Activated CD4-positive, alpha-beta memory T cell treated with anti-CD3 and anti-CD28 coated beads for 36 hours (primary cell): ENCODE measurements at places on chromosomes 3 and 15. TPM values are rescaled to one million over a fixed set of nuclear protein-coding genes. Genes with fewer than 3 reads are reported as not detected.

DNA sequence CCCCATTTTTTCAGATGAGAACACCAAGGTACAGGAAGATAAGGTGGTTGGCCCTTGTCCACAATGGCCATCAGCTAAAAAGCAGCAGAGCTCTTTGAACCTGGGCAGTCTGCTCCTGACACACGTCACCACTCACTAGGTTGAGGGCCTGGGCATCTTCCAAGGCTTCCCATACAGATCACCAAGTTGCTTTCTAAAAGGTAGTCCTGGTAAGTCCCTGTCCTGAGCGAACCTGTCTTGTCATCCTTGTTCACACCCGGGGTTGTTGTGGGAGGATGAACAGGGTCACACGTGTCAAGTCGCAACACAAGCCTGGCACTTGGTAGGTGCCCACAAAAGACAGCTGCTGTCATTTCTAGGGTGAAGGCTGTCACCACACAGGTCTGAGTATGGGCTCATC is 260.4 kb downstream of the EPHB1 start:
- no peak for DNase-seq
- no peaks in the 10 kb centered on the region for H3K27me3 ChIP-seq
- H3K4me3 ChIP-seq: no peak overlapping the region
- no peaks in the 10 kb centered on the region for H3K4me1 ChIP-seq
- H3K27ac ChIP-seq: no peak overlapping the region

DNA sequence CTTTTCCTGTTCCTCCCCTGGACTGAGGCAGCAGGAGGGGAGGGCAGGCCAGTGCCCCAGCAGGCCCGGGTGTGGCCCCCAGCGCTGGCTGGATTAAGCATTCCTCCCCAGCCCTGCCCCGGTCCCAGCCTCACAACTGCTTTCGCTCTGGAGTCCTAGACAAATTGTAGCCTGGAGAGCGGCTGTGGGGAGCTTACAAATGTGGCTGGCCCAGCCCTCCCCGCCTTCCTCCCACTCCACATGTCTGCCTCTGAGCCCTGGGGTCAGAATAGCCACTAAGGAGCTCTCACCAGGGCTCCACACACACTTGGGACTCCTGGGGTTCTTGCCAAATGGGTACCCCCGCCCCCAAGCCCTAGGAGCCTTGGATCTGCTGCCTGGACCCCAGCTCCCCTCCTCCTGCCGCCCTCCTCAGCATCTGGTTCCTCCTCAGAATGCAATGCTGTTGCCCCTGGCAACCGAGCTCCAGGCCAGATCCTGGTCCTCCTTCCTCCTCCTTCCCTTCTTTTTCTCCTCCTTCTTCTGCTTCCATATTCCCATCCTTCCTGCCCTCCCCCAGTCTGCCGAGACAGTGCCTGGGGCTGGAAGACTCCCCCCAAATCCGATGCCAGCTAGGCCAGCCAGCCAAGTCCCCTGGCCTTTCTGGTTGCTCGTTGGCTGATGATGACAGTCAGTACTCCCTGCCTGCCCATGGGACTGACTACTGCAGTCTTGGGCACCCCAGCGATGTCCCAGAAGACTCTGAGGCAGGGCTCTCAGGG is 91.1 kb downstream of the LINGO1 start:
- H3K27me3 ChIP-seq: peaks cover 4% of the 10 kb centered on the region
- H3K27ac ChIP-seq: no peak overlapping the region
- H3K36me3 ChIP-seq: no peaks in the 10 kb centered on the region

DNA sequence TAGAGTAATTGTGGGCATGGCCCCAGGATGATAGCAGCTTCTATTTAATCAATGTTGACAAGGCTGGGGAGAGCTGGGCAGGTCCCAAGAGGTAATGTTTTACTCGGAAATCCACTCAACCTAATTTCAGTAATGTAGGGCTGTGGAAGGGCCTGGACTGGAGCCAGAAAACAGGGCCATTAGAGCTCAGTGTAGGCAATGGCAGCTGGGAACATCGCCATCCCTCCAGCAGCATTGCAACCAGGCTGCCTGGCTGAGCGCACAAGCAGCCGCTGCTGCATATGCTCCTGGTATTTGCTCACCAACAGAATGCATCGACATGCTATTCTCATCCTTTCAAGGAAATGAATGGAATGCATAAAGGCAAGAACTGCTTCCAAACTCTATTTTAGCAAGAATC is 90.0 kb downstream of the GAP43 start:
- no peak overlapping the region for H3K4me3 ChIP-seq
- no peak for DNase-seq

Gene ABTB1
- total RNA-seq: 14.8 TPM

DNA sequence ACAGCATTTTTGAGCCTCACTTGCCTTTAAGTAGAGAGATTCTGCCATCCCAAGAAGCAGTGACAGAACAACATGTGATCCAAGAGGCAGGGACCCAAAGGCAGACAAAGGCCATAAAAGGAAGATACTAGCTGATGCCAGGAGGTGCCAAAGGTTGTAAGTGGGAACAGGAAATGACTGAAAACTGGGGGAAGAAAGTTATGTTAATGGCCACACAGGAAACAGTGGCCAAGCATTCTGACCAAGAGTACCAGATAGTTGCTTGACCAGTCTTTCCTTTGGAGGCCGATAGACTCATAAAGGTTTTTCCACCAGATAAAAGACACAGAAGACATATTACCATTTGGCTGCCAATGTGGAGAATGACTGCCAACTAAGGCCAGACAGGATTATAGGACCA is 274.5 kb upstream of the PEX5L start:
- no peaks in the 10 kb centered on the region for H3K36me3 ChIP-seq
- DNase-seq: no peak
- H3K27ac ChIP-seq: no peak overlapping the region

- H3K4me3 ChIP-seq: no peak overlapping the region
- no peak overlapping the region for H3K27ac ChIP-seq
- no peaks in the 10 kb centered on the region for H3K36me3 ChIP-seq
- H3K4me1 ChIP-seq: no peaks in the 10 kb centered on the region
- no peaks in the 10 kb centered on the region for H3K27me3 ChIP-seq
- no peak for DNase-seq
Observed at GRCh38 chr3:2153053-2153452, 54.4 kb downstream of the CNTN4 start.

Gene FAM107A
- not detected for total RNA-seq

Gene GOLGA8G
- total RNA-seq: not detected

Gene HESX1
- 1.3 TPM for total RNA-seq

Gene ACAD11
- 13.8 TPM for total RNA-seq

Gene ANKRD34C
- not detected for total RNA-seq

DNA sequence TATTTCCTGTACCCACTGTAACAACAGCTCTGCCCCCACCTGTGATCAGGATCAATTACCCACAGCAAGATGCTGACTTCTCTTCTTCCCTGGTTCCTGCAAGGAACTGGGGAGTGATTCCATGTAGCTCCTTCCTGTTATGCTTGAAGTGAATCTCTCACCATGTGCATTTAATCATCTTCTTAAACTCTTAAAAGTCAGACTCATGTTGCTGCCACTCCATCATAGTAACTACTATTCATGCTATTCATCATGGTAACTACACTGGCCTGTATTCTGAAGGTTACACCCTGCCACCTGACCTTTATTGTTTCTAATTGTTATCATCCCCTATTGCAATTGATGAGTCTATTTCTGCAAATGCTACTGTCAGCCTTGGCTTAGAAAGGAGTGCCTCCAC is 89.5 kb downstream of the SUCNR1 start:
- H3K36me3 ChIP-seq: no peaks in the 10 kb centered on the region
- no peak for DNase-seq
- no peaks in the 10 kb centered on the region for H3K4me1 ChIP-seq
- H3K27ac ChIP-seq: no peak overlapping the region
- H3K4me3 ChIP-seq: no peak overlapping the region

Gene GOLGA8S
- 0.05 TPM for total RNA-seq

DNA sequence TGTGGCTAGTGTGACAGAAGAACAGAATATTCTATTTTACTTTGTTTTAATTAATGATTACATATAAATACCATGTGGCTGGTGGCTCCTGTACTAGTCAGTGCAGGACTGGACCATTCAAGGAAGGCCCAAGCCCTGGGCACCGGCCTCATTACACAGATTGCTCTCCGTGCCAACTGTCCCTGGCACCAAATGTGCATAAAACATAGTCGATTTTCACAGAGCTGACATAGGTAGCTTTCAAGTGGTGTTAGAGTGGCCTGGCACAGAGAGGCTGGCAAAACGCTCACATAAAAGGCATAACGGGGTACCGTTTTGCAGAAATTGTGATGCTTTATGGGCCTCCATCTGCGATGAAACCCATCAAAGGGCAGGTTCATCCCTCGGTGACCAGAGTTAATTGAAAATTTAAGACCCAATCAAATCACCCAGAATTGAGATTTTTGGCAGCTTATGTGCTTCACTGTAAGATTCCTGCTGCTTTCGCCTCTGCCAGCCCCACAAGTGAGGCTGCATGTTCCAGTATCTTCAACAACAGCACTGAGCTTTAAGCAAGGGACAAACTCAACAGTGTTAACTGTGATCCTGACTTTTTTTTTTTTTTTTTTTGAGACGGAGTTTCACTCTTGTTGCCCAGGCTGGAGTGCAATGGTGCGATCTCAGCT is 25.9 kb downstream of the RFTN1 start:
- H3K27ac ChIP-seq: no peak overlapping the region
- no peaks in the 10 kb centered on the region for H3K27me3 ChIP-seq
- no peak for DNase-seq
- H3K4me3 ChIP-seq: no peak overlapping the region

- H3K27ac ChIP-seq: no peak overlapping the region
- H3K4me3 ChIP-seq: no peak overlapping the region
- peaks cover 26% of the 10 kb centered on the region for H3K36me3 ChIP-seq
- no peak for DNase-seq
Observed at GRCh38 chr3:56772952-56773938, 28.5 kb downstream of the ARHGEF3 start.

Gene ZDHHC3
- 34.8 TPM for total RNA-seq

GRCh38 chr3:112546216-112546759 is 15.5 kb downstream of the ATG3 start:
- peaks cover 15% of the 10 kb centered on the region for H3K4me1 ChIP-seq
- H3K36me3 ChIP-seq: peaks cover 20% of the 10 kb centered on the region
- no peaks in the 10 kb centered on the region for H3K27me3 ChIP-seq
- H3K4me3 ChIP-seq: no peak overlapping the region
- no peak for DNase-seq

DNA sequence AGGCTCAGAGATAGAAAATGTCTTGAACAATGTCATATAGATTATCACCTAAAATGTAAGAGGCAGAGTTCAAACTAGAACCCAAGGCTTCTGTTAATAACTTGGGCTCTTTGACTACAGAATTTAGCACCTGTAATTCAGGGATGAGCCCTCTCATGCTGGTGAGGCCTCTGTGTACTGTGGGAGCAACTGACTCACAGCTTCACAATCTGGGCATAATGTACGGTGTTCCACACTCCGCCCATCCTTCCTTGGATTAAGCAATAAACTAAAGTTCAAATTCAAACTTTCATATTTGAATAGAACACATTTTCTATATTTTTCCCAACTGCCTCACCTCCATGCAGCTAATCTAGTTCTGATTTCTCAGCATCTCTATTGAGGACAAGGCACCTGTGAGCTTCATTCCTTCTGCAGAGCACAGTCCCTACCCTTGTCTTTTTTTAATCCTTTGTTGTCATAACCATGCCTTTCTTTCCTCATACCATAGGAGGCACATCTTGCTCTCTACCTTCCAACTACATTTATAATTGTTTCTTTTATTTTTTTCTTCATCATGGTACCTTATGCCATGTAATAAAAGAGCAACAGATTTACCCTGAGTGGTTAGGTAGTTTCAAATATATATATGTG is 392.1 kb downstream of the NLGN1 start:
- no peaks in the 10 kb centered on the region for H3K27me3 ChIP-seq
- no peaks in the 10 kb centered on the region for H3K36me3 ChIP-seq
- DNase-seq: no peak
- H3K4me1 ChIP-seq: no peaks in the 10 kb centered on the region
- H3K4me3 ChIP-seq: no peak overlapping the region
- no peak overlapping the region for H3K27ac ChIP-seq

- H3K4me3 ChIP-seq: no peak overlapping the region
- H3K27me3 ChIP-seq: no peaks in the 10 kb centered on the region
- H3K36me3 ChIP-seq: no peaks in the 10 kb centered on the region
- peak; percentile 21 for DNase-seq
Observed at GRCh38 chr3:69319652-69320051, 66.2 kb downstream of the FRMD4B start.

DNA sequence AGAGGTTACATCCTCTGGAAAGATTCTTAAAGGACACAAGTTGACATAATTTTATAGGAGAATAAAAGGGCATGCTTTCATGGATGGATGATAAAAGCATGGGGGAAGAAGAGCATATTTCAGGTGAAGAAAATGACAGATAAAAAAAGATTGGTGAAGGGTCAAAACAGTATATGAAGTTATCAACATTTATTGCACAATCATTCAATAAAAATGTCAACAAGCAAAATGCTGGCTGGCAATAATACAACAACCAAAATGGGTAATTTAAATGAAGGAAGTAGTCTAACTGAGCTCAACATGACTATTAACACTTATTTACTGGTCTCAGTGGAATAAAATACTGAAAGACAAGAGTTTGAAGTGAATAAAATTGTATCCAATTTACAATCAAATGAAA is 696.7 kb downstream of the SQOR start:
- no peaks in the 10 kb centered on the region for H3K4me1 ChIP-seq
- H3K4me3 ChIP-seq: no peak overlapping the region
- H3K27me3 ChIP-seq: no peaks in the 10 kb centered on the region
- no peak overlapping the region for H3K27ac ChIP-seq

GRCh38 chr15:75821786-75822345 is 21.4 kb upstream of the UBE2Q2 start:
- no peaks in the 10 kb centered on the region for H3K36me3 ChIP-seq
- H3K27ac ChIP-seq: no peak overlapping the region
- H3K27me3 ChIP-seq: peaks cover 3% of the 10 kb centered on the region

- H3K4me1 ChIP-seq: no peaks in the 10 kb centered on the region
- no peak overlapping the region for H3K27ac ChIP-seq
- H3K27me3 ChIP-seq: peaks cover 19% of the 10 kb centered on the region
- no peaks in the 10 kb centered on the region for H3K36me3 ChIP-seq
Observed at GRCh38 chr15:92545996-92546395, 109.6 kb downstream of the FAM174B start.

DNA sequence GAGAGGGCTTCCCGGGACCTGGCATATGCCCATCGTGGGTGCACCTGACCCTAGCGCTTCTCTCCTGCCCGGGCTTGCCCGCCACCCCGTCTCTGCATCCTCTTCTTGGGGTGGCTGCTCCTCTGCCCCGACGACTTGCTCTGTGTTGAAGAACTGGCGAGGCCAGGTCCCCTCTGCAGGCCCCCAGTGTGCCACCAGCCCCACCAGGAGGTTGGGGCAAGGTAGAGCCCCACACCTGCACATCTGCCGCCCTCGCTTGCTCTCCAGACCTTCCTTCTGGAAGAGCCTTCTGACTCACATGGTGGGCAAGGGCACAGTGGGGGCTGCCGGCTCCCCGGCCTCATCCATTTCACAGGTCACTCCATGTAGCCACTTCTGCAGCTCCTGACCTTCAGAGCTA is 84.3 kb downstream of the FBLN2 start:
- no peak overlapping the region for H3K27ac ChIP-seq
- H3K27me3 ChIP-seq: no peaks in the 10 kb centered on the region
- no peaks in the 10 kb centered on the region for H3K36me3 ChIP-seq
- H3K4me1 ChIP-seq: no peaks in the 10 kb centered on the region
- no peak overlapping the region for H3K4me3 ChIP-seq

Gene XYLB
- 4.8 TPM for total RNA-seq

Gene SHISA5
- total RNA-seq: 93.1 TPM
